Endothelial cell of coronary artery (primary cell): ENCODE measurements at places on chromosomes 5 and 9. TPM values are rescaled to one million over a fixed set of nuclear protein-coding genes. Genes with fewer than 3 reads are reported as not detected.

The CD72 gene
- total RNA-seq = not detected in 2 replicates

The ANXA1 gene
- 467 and 638 TPM in 2 replicates for total RNA-seq

The ACTBL2 gene
- 0.28 TPM in 1 of 2 replicates, not detected in the other for total RNA-seq

The TMOD1 gene
- total RNA-seq = 0.09 and 0.28 TPM in 2 replicates

The IFNA14 gene
- not detected in 2 replicates for total RNA-seq
